ENCODE measurements at places on chromosomes 5 and 9.
A peak's percentile ranks its signal among the peaks of the same experiment; 100 is the strongest.

GRCh38 chr5:147530530-147531389, 20.9 kb upstream of the DPYSL3 start:
- peak; percentile 67 for DNase-seq

DNA sequence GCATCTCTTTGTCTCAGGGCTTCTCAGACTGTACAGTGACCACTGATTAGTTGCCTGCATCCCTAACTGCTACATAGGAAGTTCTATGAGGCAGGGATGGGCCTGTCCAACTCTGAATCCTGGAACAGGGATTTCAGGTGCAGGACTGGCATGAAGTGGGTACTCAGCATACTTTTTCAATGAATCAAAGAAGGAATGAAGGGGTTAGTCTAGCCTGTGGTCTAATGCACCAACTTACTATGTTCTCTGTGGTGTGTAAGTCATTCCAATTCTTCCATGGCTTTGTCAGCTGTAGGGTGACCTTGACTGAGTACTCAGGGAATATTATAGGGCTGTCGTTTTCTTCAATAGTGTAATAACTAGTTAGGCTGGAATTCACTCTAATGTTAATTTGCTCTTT, 8.3 kb downstream of the COL15A1 start:
- no peak for DNase-seq

DNA sequence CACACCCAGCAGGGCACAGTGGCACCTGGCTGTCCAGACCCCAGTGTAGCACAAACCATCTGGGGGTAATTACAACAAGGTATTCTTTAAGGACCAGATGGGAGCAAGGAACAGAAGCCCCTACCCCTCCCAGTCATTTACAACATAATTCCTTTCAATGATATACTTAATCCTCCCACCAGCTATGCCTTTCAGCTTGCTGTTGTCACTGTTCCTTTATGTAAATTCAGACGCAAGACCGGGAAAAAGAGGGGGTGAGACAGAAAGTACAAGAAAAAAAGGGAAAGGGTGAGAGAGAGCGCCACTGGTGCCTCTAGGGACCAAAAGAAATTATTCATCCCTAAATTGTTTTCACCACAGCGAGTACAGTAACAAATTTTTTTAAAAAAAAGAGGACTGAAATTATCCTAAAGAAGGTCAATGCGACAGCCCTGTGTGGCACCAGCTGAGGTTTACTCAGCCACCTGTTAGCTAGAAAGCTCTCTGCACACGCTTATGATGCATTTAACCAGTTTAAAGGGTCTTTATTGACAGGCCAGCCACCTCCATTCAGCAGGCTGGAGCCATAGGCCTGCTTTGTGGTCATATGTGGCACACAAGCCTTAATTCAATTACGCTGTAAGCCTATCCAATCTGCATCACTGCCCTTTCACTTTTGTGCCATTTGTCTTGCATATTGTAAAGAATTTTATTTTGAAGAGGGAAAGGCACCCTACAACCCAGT, 210.2 kb upstream of the ISL1 start:
- no peak for DNase-seq

DNA sequence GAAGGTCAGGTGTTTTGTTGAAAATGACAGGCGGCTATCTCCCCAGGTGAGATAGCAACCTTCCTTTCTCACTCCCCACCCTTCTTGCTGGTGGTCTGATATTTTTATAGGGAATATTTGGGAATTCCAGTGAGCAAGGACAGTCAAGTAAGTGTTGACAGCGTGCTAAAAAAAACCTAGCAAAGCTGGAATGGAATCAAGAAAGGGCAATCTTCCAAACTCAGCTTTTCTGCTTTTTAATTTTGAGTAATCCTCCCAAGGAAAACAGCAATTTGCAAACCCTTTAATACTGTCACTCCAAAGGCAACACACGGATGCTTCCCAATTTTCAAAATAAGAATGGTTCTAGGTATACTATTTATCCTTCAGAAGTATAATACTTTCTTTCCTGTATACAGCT, 143.7 kb upstream of the PCA3 start:
- DNase-seq, result no peak

DNA sequence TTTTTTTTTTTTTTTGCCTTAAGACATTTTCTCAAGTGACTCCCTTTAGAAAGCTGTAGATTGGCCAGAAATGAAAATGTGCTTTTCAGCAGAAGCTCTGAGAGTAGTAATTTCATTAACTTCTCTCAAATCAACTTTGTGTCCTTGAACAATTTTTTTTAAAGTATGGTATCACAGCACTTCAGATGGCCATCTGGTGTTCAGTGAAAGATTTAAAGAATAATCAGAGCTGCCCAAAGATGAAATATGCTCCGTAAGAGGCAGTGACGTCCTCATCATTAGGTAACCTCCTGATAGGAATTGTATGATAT, 43.0 kb upstream of the PCAT7 start:
- no peak for DNase-seq

GRCh38 chr5:167937635-167937998, 353.8 kb upstream of the WWC1 start:
- DNase-seq, result no peak

DNA sequence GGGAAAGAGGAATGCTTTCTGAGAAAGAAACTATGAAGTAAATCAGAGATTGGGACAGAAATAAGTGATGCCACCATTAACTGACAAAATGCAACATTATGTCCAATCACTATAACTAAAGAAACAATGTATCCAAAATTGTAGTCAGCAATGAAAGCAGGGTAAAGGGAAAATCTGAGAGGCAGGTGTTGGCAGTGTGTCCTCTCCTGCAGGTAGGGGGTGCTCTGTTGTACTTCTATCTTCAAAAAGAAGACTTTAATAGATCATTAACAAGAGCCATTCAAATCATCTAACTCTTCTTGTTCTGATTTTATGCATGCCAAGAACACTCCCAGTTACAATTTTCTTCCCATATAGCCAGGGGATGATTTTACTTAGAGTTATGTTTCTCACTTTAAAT, 1275.7 kb downstream of the PTPRD start:
- DNase-seq, result no peak

GRCh38 chr5:35963381-35963843, 25.0 kb upstream of the CAPSL start:
- DNase-seq, result no peak

DNA sequence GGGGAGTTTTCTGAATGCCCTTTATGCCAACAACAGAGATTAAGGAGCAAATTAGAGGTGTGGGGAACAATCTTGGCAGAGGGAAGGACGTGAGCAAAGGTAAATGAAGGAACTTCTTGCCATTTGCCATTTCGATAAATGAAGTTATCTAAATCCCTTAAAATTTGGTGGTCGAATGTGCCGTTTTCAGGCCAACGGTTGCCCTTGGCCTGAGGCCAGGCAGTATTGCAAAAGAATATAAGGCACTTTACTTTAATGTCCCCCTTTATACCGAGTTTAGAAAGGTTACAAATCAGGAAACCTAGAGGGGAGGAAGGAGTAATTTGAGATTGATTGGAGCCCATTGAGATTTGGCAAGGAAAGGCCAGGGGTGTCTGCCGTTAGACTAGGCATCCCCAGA, 26.3 kb downstream of the C9orf50 start:
- DNase-seq, result no peak

- peak; percentile 57 for DNase-seq
These were observed 31.4 kb downstream of the KCTD16 start for GRCh38 chr5:144202072-144202471.

GRCh38 chr9:112301420-112301819, 32.0 kb downstream of the PTBP3 start:
- DNase-seq, result no peak

DNA sequence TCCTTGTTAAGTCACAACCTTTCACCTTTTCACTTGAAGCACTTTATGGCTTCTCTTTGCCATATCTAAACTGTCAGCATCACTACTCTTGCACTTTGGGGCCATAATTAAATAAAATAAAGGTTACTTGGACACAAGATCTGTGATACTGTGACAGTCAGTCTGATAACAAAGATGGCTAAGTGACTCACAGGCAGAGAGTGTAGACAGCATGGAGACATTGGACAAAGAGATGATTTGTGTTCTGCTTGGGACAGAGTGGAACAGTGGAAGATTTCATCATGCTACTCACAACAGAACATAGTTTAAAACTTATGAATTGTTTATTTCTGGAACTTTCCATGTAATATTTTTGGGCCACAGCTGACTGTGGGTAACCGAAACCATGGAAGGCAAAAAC, 81.7 kb upstream of the SMC5 start:
- no peak for DNase-seq

DNA sequence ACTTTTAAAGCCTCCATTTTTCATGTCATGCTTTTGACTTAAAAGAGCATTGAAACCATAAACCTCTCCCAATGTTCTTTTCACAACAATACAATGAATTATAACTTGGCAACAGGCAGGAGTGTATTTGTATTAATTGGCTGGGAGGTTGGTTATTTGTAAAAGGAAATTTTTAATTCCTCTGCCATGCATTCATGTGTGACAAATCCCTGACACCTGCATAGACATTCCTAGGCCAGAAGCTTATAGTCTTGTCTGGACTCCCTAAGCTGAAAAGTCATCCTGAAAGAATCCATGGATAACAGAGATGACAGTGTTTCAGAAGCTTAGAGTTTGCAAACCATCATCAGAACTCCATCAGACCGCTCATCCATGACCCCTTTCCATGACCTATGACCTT, 76.3 kb upstream of the PTGER4 start:
- no peak for DNase-seq

DNA sequence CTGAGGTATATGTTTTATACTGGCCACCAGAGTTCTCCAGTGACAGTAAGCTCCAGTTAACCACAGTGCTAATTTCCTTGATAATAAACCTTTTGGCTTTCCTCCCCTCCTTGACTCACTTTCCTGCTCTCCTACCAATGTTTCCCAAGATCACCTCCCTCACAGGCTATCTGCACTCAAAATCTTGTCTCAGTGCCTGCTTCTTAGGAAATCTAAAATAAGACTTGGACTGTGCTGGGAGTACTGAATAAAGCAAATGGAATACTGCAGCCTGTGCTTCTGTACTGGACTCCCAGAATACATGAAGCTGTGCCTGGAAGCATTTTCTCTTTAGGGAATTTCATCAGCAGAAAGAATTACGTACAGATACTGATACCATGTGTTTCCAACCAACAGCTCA, 1.7 kb upstream of the DCP2 start:
- DNase-seq, result no peak

- no peak for DNase-seq
These were observed 2.1 kb upstream of the CDH10 start for GRCh38 chr5:24646915-24647314.

- DNase-seq, result no peak
These were observed 672 bp downstream of the MSANTD3 start for GRCh38 chr9:100427366-100428263.

GRCh38 chr9:35871545-35871944, 1.3 kb upstream of the OR13J1 start:
- no peak for DNase-seq

DNA sequence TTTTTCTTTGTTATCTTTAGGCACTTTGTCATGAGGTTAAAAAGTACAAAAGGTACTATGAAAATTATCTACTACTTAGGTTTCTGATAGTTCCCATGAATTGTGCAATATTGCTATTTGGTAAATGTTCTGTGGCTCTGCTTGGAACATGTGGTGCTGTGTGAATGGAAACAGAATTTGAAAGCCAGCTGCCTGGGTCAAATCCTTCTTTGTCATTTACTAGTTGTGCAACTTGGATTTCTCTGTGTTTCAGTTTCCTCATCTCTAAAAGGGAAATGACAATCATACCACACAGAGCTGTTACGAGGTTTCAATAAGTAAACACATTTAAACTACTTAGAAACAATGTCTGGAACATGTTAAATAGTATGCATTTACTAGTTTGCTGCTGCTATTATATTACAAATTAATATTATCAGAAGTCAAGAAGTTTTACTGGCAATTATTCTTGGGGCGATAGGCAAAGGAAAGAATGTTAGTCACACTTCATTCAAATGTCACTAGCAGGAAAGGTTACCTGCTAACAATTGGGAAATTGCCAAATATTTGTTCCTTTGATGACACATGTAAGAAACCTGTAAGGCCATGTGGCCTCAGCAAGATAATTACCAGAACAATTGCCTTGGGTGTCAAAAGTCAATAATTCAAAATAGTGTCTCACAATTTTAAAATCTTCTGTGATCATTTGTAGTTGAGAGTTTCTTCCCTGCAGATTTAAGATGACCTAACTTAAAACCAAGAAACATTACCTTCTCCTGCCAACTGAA, 184.8 kb downstream of the KIAA0825 start:
- no peak for DNase-seq

DNA sequence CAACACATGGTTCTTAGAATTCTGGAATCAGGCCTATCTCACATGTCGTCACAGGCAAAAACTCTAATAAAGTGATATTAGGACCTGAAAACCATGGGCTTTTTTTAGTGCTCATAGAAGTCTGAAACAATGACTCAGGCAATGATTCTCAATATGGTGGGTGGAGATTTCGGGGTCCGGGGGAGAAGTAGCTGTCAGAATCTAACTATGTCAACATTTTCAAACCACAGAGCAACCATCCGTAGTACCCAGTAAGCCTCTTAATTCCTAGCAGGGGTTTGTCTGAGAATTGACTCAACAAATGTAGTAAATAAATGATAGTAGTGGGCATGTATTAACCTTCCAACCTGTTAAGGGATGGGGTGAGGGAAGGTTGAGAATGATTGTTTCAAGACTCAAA, 2.6 kb downstream of the AMACR start:
- no peak for DNase-seq

DNA sequence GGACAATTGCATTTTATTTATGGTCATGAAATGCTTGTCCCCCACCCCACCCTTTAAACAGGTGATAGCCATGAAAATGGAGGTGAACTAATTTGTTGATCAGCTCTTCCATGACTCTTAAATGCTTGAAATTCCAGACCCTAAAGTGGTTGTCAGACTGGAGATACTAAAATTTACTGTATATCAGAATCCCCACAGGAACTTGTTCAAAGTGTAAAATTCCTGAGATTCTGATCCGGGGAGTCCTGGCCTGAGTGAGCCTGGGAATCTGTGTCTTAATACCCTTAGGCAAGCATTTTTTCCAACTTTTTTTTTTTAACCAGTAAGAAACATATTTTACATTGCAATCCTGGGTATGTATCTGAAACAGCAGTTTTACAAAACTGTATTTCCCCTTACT, 4.7 kb downstream of the SKP2 start:
- no peak for DNase-seq

DNA sequence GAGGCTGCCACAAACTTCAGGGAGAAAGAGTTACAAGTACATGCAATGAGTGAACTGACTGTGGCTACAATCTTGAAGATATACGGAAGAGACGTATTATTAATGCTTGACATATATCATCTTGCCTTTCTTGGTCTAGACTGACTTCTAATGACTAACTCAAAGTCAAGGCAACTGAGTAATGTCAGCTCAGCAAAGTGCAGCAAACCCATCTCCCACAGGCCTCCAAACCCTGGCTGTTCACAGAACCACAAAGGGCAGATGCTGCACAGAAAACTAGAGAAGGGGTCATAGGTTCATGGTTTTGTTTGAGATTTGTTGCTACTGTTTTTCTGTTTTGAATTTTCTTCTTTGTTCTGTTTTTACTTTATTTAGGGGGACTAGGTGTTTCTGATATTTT, 21.0 kb downstream of the IL7R start:
- no peak for DNase-seq

Data from NCI-H446 treated with DMSO at 0.1 percent for 48 hours (cell line).